ENCODE measurements at places on chromosomes 5 and 9. TPM values are rescaled to one million over a fixed set of nuclear protein-coding genes. Genes with fewer than 3 reads are reported as not detected.

CDC25C gene
- total RNA-seq = 10.7 TPM

ARHGEF39 gene
- total RNA-seq = 17.0 TPM

IL5 gene
- not detected for total RNA-seq

ZNF366 gene
- not detected for total RNA-seq

PTPRD gene
- total RNA-seq = 0.49 TPM

WDR70 gene
- 11.6 TPM for total RNA-seq

TSC1 gene
- total RNA-seq = 15.4 TPM

C9orf50 gene
- not detected for total RNA-seq

PCDHGA1 gene
- total RNA-seq = 0.31 TPM

SERF1A gene
- 2.2 TPM for total RNA-seq
